ENCODE measurements at places on chromosomes 13 and 19. TPM values are rescaled to one million over a fixed set of nuclear protein-coding genes. Genes with fewer than 3 reads are reported as not detected.

RAB11B gene
- 78.2 TPM for total RNA-seq

ZNF730 gene
- 8.6 TPM for total RNA-seq

FCER2 gene
- total RNA-seq, result not detected

ARRDC5 gene
- total RNA-seq, result not detected

TMPRSS9 gene
- 0.31 TPM for total RNA-seq

SBK3 gene
- not detected for total RNA-seq

IRGC gene
- total RNA-seq, result not detected

Measured in tongue (tissue), 3 donors.